Thoracic aorta (tissue), 2 donors: ENCODE measurements at places on chromosomes 12 and 14.

DNA sequence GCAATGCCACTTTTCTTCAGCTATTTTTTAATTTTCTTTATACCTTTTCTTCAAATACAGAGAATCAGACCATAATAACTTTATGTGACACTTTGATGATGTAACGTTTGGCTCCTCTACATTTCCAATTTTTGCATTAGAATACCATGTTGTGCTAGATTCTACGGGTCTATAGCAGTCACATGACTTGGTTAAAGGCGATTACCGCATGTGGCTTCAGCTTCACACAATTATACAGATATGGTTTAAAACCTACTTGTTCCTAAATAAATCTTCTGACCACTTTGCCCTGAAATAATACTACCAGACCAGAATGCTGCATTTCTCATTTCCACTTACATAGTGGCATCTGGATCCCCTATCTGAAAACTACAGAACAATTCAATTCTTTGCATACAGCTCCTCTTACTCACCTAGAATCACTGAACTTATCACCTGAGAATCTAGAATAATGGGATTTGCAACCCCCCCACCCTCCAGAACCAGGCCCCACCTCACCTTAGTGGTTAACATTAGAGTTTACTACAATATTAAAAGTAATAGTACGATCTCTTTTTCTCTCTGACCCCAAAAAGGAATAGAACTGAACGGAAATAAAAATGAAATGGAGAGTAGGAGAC, 1.3 kb downstream of the MAX start:
- H3K27me3 ChIP-seq = no peaks in the 10 kb centered on the region
- no peaks in the 10 kb centered on the region for H3K36me3 ChIP-seq
- H3K27ac ChIP-seq = no peak overlapping the region
- H3K4me3 ChIP-seq = peak overlapping the region; percentile 98
- DNase-seq = no peak

- no peak overlapping the region for H3K4me3 ChIP-seq
- no peaks in the 10 kb centered on the region for H3K27me3 ChIP-seq
- DNase-seq = no peak
- H3K4me1 ChIP-seq = peaks cover 20% of the 10 kb centered on the region
- H3K36me3 ChIP-seq = no peaks in the 10 kb centered on the region
Observed at GRCh38 chr14:80605536-80605935, 336.0 kb downstream of the CEP128 start.

DNA sequence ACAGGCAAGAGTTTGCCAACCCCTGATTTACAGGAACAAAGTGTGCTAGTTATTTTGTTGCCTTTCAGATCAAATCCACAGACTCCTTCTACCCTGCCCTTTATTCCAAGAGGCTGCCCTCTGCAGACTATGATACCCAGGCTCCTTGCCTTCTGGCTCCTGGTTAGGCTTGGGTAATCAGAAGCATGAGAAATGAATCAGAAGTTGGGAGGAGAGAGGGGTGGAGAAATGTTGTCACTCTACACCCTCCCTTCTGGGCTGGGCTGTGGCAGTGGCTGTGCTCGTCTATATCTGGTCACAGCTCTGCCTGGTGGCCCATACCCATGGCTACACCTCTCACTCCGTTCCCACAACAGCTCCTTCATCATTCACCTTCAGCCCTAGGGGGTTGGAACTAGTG, 204.6 kb upstream of the PLXNC1 start:
- H3K36me3 ChIP-seq = no peaks in the 10 kb centered on the region
- no peak for DNase-seq
- no peak overlapping the region for H3K27ac ChIP-seq
- no peaks in the 10 kb centered on the region for H3K27me3 ChIP-seq
- H3K4me1 ChIP-seq = no peaks in the 10 kb centered on the region

DNA sequence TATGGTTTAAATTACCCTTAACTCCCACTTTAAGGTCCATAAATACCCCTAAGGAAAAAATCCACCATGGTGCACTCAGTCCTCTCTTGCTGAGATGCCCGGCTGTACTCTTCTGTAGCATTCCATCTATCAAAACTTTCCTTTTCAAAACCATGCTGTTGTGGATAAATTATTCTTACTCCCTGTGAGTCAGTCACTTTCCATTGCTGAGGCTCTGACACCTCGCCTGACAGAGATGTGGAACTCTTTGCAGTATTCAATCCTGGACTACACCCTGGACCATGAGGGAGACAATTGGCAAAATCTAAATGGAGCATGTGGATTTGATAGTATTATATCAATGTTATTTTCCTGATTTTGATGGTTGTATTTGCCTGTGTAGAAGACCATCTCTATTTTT, 49.1 kb downstream of the AVPR1A start:
- H3K27me3 ChIP-seq = no peaks in the 10 kb centered on the region
- no peak for DNase-seq
- H3K36me3 ChIP-seq = no peaks in the 10 kb centered on the region
- no peaks in the 10 kb centered on the region for H3K4me1 ChIP-seq
- no peak overlapping the region for H3K27ac ChIP-seq

GRCh38 chr12:79678306-79678705, 12.5 kb downstream of the PAWR start:
- H3K4me1 ChIP-seq = peaks cover 54% of the 10 kb centered on the region
- DNase-seq = no peak
- no peak overlapping the region for H3K4me3 ChIP-seq
- no peaks in the 10 kb centered on the region for H3K27me3 ChIP-seq

DNA sequence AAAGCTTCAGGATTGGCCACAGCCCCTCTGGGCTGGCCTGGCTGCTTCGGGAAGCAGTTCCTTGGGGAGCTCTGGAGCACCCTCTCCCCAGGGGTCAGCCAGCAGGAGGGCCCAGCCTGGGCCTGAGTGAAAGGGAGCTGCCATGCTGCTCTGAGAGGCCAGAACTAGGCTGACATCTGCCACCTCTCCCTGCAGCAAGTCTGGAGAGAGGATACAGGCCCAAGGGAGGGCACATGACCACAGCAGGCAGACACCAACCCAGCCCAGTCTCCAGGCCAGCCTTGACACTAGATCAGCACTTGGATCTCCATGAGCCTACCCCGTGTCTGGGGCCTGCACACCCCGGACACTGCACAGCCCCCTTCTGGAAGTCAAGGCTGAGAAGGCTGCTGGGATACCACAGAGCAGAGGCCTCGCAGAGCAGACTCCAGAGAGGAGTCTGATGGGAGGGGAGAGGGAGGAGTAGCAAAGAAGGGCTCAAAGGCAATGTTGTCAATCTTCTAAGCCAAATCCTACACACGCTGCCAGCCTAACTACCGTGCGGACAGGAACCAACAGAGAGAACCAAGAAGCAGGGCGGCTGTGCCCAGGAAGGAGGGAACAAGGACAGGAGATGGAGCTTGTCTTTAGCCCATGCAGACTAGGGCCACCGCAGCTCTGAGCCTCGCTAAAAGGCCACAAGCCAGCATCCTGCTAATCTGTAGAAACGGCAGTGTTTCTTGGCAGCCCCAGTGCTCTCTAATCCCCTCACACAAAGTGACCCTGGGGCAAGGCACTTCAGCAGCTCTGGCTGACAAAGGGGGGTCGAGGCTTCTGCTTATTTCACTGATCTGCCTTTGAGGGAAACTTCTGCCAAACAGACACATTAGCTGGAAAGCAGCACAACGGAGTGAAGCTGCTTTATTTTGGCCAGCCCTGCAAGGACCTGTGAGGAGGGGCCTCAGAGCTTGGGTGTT, 12.9 kb downstream of the COL2A1 start:
- no peaks in the 10 kb centered on the region for H3K27me3 ChIP-seq
- DNase-seq = no peak
- H3K27ac ChIP-seq = no peak overlapping the region
- H3K36me3 ChIP-seq = no peaks in the 10 kb centered on the region
- no peaks in the 10 kb centered on the region for H3K4me1 ChIP-seq

DNA sequence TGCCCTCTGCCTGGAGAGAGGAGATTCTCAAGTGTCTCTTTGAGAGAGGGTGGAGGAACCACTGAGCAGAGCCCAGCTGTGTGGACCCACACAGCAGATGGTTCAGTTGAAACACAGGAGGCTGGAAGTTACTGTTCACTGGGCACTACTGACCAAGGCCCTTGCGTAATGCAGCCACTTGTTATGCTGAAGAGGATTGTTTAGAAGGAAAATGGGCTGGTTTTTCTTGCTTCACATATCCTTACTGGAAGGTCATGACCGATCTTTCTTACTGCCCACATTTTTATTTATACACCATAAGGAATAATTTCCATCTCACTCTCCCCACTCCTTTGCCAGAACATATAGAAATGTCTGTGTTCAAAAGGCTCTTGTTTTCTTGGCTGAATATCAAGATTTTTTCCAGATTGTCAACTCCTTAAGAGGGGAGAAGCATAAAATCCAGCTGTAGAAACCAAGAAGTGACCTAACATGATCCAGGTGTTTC, 375.1 kb upstream of the DDHD1 start:
- H3K4me3 ChIP-seq = no peak overlapping the region
- no peak overlapping the region for H3K27ac ChIP-seq
- DNase-seq = no peak
- no peaks in the 10 kb centered on the region for H3K36me3 ChIP-seq
- no peaks in the 10 kb centered on the region for H3K4me1 ChIP-seq

GRCh38 chr14:29743531-29743930, 184.1 kb downstream of the PRKD1 start:
- no peak overlapping the region for H3K27ac ChIP-seq
- H3K36me3 ChIP-seq = no peaks in the 10 kb centered on the region
- H3K4me1 ChIP-seq = peaks cover 47% of the 10 kb centered on the region
- no peaks in the 10 kb centered on the region for H3K27me3 ChIP-seq
- no peak for DNase-seq

DNA sequence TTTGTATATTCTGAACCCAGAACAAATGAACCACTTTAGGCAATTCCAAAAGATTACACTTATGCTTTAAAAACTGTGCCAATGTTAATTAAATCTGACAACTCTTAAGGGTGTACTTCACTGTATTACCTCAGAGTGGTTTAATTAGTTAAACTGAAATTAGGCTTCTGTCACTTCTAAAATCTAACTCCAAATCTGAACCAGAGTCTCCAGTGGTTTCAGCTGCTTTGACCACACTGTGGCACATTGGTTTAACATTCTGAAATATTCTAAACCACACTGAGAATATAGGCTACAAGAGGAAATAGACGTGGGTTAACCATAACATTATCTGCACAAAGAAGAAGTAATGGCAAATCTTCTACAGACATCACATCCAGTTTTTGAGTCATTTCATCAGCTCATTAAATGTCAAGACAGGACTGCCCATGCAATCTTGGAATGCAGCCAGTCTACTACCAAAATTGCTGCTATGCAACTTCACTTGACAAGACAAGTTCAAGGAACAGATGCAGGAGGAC, 94.8 kb downstream of the LRP6 start:
- no peak overlapping the region for H3K27ac ChIP-seq
- no peak for DNase-seq
- peaks cover 5% of the 10 kb centered on the region for H3K4me1 ChIP-seq
- no peak overlapping the region for H3K4me3 ChIP-seq

GRCh38 chr14:20428010-20428365, 8.0 kb downstream of the KLHL33 start:
- H3K27me3 ChIP-seq = no peaks in the 10 kb centered on the region
- H3K36me3 ChIP-seq = no peaks in the 10 kb centered on the region
- no peak overlapping the region for H3K4me3 ChIP-seq
- H3K27ac ChIP-seq = no peak overlapping the region
- DNase-seq = no peak

GRCh38 chr12:24854017-24854416, 94.9 kb downstream of the BCAT1 start:
- H3K27ac ChIP-seq = no peak overlapping the region
- peaks cover 3% of the 10 kb centered on the region for H3K4me1 ChIP-seq
- H3K27me3 ChIP-seq = no peaks in the 10 kb centered on the region

- H3K4me3 ChIP-seq = no peak overlapping the region
- no peaks in the 10 kb centered on the region for H3K36me3 ChIP-seq
- H3K27me3 ChIP-seq = no peaks in the 10 kb centered on the region
- no peak for DNase-seq
Observed at GRCh38 chr12:122084857-122085405, 6.4 kb downstream of the MLXIP start.

DNA sequence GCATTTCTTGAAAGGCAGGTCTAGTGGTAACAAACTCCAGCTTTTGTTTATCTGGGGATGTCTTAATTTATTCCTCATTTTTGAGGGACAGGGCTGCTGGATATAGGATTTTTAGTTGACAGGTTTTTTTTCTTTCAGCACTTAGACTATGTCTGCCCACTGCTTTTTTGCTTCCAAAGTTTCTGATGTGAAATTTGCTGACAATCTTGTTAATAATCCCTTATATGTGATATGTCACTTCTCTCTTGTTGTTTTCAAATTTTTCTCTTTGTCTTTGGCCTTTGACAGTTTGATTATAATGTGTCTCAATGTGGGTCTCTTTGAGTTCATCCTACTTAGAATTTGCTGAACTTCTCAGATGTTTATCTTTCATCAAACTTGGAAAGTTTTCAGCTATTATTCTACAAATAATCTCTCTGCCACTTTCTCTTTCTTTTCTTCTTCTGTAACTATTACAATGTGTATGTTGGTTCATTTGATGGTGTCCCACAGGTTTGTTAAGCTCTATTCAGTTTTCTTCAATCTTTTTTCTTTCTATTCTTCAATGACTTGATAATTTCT, 9.8 kb downstream of the ATL1 start:
- H3K36me3 ChIP-seq = no peaks in the 10 kb centered on the region
- H3K4me3 ChIP-seq = no peak overlapping the region
- DNase-seq = no peak
- H3K4me1 ChIP-seq = no peaks in the 10 kb centered on the region

DNA sequence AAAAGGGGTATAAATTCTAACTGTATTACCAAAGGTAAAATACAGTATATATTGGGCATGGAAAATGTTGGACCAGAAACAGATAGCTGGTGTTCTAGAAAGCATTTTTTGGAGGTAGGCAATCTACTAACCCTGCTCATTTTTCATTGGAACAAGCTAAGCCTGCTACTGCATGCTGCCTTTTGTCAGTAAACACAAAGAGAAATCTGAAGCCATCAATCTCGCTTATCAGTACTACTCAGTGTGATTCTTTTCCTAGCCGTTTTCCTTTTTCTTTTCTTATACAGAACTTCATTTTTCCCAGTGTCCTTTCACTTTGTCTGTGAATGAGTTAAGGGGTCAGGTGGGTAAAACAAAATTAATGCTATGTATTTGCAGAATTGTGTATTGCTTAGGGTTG, 312.3 kb downstream of the NPAS3 start:
- no peak overlapping the region for H3K4me3 ChIP-seq
- no peaks in the 10 kb centered on the region for H3K27me3 ChIP-seq
- H3K36me3 ChIP-seq = no peaks in the 10 kb centered on the region
- H3K4me1 ChIP-seq = no peaks in the 10 kb centered on the region

GRCh38 chr12:115761784-115762183, 515.7 kb downstream of the MED13L start:
- H3K36me3 ChIP-seq = no peaks in the 10 kb centered on the region
- DNase-seq = no peak
- no peaks in the 10 kb centered on the region for H3K4me1 ChIP-seq
- no peaks in the 10 kb centered on the region for H3K27me3 ChIP-seq
